ENCODE measurements at places on chromosomes 7 and 10. TPM values are rescaled to one million over a fixed set of nuclear protein-coding genes. Genes with fewer than 3 reads are reported as not detected.

DEPP1 gene
- 133 TPM for total RNA-seq

TEX47 gene
- total RNA-seq, result not detected

ZNF503 gene
- total RNA-seq, result 1.4 TPM

- DNase-seq, result no peak
Observed at GRCh38 chr10:132564249-132564605, 26.6 kb downstream of the INPP5A start.

DNA sequence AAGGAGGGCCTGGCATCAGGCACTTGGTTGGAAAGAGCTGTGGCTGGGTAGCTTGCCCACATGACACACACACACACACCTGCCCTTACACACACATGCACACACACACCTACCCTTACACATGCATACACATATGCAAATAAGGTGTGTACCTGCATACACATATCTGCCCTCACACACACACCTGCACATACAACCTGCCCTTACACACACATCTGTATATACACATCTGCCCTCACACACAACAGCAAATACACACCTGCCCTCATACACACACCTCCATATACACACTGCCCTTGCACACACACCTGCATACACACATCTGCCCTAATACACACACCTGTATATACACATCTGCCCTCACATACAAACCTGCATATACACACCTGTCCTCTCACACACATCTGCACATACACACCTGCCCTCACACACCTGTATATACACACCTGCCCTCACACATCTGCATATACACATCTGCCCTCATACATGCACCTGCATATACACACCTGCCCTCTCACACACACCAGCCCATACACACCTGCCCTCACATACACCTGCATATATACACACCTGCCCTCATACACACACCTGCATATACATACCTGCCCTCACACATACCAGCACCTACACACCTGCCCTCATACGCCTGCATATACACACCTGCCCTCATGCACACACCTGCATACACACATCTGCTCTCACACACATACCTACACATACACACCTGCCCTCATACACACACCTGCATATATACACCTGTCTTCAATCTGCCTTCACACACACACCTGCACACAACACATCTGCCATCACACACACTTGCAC lies 82.9 kb downstream of the GRID1 start:
- DNase-seq, result no peak

- DNase-seq, result peak; percentile 21
Observed at GRCh38 chr10:123913688-123914268, 22.2 kb upstream of the CPXM2 start.

DNA sequence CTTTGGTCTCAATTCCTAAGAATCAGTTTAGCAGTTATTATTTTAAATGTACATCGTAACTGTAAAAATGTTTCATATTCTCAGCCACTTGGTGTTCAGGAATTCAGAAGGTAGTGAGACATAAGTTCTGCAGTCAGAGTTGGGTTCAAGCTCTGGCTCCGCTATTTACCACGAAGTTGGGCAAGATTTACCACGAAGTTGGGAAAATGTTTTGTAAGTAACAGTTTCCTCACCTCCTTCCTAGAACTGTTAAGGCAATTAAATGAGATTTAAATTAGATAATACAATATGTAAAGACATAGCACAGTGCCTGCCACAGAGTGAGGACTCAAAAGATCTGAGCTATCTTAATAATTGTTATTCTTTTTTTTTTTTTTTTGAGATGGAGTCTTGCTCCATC lies 16.3 kb upstream of the ABLIM1 start:
- DNase-seq, result no peak

GRCh38 chr7:14487701-14488395 lies 414.7 kb downstream of the DGKB start:
- DNase-seq, result no peak

GRCh38 chr7:20298486-20298901 lies 32.2 kb upstream of the ITGB8 start:
- no peak for DNase-seq
